Activated CD4-positive, CD25-positive, alpha-beta regulatory T cell (primary cell): ENCODE measurements at places on chromosomes 12 and 14.

DNA sequence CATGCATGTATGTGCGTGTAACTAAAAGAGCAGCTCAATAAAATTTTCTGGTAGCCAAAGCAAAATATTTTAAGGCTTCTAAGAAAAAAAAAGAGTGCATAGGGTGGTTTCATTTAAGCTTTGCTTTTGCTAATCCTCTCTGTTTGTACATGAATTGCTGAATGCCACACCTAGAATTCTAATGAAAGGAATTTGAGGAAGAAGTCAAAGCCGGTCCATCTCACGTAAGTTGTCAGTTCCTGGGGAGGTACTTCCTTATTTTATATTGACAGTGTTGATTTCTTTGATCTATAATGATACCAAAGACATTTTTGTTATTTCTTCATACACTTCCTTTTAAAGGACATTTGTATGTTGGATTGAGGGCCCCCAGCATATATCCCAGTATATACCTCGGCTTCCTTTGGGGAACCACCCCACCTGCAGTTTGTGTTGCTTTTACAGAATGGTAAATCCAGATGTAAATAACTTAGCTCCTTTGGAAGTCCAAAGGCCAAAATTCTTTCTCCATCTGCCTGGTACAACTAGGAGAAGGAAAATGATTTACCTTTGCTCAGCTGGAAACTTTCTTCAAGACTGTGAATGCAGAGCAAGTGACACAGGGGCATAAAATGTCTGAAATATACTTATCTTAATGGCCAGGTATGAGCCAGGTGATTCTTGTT, 420.9 kb upstream of the ATP2B1 start:
- DNase-seq, result no peak

GRCh38 chr14:100726550-100727085, at the start of gene DLK1:
TSS of gene DLK1 (plus strand) at chr14:100726892. CDS start at chr14:100727069, 177 bp downstream.
- no peak for DNase-seq

GRCh38 chr14:65242732-65243134, 140.4 kb upstream of the MAX start:
- DNase-seq, result no peak

DNA sequence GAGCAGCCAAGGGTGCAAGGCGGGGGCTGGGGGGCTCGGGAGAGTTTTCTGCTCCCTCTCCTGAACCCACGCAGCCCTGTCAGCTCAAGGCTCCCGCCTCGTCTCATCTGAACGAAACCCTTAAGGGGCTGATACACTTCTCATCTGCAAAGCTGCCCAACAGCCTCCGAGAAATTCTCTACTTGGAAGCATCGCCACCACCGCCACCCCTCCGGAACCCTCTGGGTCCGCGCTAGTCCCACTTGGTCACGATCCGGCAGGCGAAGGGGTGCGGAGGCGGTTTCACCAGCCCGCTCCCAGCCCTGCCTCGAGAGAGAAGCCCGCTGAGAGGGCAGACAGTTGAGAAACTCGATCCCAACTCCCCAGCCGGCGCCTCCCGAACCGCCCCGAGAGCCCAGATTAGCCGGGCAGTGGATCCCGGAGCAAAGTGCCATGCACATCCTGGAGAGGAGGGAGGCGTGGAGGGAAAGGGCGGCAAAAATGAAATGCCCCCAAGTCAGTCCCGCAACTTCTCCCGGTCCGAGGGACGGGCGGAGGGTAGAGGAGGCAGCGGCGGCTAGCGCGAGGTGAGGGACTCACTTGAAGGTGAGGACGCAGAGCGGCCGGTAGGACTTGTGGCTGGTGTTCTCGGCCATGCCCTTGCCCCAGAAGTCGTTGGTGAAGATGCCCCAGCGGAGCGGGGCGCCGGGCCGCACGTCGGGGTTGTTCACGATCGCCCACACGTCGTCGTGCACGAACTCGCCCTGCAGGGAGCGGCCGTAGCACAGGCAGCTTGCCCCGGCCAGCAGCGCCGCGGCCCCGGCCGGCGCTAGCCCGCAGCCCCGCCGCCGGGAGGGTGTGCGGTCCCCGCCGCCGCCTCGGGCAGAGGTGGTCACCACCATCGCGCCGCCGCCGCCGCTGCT, 620 bp downstream of the TMTC1 start:
- no peak for DNase-seq

- no peak for DNase-seq
Measured at GRCh38 chr12:94648578-94648977, 1.8 kb downstream of the TMCC3 start.

- no peak for DNase-seq
Measured at GRCh38 chr12:78232756-78233155, 402.1 kb downstream of the NAV3 start.

GRCh38 chr12:19546611-19547162, 107.4 kb downstream of the AEBP2 start:
- DNase-seq, result no peak

DNA sequence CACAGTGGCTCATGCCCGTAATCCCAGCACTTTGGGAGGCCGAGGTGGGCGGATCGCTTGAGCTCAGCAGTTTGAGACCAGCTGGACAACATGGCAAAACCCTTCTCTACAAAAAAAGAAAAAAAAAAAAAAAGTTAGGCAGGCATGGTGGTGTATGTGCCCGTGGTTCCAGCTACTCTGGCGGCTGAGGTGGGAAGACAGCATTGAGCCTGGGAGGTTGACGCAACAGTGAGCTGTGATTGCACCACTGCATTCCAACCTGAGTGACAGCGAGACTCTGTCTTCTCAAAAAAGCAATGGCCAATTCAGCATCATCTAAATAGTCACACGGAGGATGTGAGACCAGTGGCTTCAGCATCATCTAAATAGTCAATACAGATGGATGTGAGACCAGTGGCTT, 10.4 kb upstream of the SAMD4A start:
- no peak for DNase-seq
